ENCODE measurements at places on chromosomes 5 and 9. TPM values are rescaled to one million over a fixed set of nuclear protein-coding genes. Genes with fewer than 3 reads are reported as not detected.

The ANXA2R gene
- total RNA-seq = 7.7 TPM

The CCDC192 gene
- not detected for total RNA-seq

The ORM1 gene
- not detected for total RNA-seq

The SLC26A2 gene
- 25.3 TPM for total RNA-seq

The SPINK6 gene
- total RNA-seq = not detected

The STOM gene
- 310 TPM for total RNA-seq

The SLC27A6 gene
- not detected for total RNA-seq

The PKD2L2 gene
- not detected for total RNA-seq

The ANKRD18A gene
- under 0.01 TPM for total RNA-seq

The CDK9 gene
- total RNA-seq = 102 TPM

The SLIT3 gene
- not detected for total RNA-seq

GRCh38 chr9:70642341-70642740, 227.9 kb upstream of the KLF9 start:
- no peak for DNase-seq

DNA sequence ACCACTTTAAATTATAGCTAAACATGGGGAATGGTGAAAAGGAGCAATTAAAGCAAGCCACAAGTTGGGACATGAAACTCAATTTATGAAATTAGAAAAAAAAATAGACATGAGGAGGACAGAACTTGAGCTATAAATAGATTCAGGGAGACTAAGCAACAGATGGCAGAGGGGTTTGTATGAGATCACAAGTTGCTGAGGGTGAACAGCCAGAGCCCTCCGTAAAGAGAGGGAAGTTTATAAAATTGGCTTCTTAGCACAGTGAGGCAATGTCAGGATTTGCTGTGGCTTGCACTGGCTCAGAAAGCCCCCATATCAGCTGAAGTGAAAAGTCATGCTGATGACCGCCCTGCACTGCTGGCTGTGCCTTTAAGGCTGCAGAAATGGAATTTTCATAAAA, 443.4 kb upstream of the CD180 start:
- no peak for DNase-seq

DNA sequence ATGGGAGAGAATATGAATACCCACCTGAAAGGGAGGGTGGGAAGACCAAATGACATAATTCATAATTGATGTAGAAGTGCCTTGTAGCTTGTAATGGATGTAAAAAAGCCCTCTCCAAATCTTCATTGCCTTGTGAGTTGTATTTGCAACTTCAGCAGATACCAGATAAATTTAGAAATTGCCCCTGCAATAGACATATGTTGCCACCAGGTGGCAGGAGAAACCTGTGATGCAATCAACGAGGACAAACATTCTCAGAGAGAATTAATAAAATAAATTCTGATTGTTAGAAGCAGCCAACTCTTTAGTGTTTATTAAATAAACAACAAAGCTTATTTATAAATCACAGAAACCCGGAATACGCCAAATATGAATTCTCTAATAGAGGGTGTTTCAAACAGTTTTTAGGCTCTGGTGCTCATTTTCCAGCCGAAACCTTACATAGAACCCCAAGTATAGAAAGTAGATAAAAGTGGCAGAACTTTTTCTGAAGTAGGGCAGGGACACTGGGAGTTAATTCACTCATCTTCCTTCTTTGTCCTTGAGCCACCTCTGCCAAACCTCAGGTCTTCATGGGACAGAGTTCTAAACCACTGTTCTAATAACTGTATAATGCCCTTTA, 147.8 kb downstream of the TMEM38B start:
- DNase-seq = peak; percentile 60

DNA sequence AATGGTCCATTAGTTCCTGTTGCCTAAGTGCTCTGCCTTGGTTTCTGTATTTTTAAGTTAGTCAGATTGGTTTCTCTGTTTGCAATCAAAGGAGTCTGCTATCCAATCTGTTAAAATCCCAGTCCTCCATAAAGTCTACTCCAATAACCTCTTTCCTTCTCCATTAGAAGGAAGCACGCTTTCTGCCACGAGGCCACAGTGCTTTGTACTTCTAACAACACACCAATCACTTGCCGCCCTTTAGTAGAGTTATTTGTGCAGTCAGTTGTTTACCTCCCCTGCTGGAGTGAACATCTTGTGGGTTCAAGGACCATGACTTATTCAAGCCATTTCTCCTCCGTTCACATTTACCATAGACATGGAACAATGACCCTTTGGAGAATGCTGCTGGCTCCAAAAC, 69.0 kb downstream of the GLRA1 start:
- DNase-seq = no peak

DNA sequence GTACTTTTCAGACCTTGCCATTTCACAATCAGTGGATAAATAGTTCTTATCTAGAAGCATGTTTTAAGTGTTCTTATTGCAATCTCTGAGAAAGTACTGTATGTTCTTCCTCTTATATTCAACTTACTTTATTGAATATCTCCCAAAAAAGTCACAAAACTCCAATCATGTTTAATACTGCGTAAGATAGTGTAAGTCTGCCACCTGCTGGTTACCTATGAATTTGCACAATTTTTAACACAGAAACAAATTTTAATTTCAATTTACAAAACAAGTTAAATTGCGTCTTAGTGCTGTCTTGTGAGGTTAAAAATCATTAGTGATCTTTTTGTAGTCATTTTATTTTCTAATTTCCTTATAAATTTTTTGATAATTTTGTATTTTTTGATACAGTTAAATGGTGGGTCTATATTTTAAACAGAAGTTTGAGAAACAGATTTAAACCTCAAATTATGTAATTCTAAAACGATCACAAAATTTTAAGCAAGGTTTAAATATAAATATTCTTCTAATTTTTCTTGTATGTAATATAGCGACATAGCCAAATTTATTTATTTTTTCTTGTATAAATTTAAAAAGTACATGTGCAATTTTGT, 115.8 kb downstream of the EMB start:
- peak; percentile 43 for DNase-seq

DNA sequence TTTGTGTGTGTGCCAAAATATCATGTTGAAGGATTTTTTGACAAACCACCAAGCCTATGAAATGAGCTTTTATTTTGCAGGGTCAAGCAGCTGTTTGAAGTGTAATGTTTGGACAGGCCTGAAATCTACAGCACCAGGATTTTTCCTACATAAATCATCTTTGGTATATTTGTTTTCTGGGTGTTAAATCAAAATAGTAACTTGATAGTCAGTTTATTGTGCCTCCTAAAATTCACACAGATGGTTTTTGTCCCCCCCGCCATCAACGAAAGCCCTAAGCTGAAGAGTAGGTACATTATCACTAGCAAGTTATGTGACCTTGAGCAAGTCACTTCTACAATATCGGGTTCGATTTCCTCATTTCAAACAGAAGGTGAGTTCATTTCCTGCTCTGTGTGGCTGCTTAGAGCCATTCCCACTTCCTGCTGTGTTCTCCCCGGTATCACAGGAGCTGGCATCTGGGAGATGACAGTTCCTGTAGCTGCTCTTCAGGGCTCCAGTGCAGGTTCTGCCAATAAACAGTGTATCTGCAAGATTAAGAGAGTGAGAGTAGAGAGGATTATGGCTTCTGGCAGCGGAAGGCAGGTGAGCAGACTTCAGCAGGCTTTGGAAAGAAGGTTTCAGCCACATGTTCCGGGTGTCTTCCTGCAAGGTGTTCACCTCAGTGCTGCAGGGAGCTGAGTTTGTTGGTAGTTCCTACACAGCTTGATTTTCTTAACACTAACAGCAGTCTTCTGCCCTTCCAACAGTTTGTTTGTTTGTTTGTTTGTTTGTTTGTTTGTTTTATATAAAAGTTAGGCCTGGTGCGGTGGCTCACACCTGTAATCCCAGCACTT, 48.4 kb upstream of the GNE start:
- peak; percentile 39 for DNase-seq

DNA sequence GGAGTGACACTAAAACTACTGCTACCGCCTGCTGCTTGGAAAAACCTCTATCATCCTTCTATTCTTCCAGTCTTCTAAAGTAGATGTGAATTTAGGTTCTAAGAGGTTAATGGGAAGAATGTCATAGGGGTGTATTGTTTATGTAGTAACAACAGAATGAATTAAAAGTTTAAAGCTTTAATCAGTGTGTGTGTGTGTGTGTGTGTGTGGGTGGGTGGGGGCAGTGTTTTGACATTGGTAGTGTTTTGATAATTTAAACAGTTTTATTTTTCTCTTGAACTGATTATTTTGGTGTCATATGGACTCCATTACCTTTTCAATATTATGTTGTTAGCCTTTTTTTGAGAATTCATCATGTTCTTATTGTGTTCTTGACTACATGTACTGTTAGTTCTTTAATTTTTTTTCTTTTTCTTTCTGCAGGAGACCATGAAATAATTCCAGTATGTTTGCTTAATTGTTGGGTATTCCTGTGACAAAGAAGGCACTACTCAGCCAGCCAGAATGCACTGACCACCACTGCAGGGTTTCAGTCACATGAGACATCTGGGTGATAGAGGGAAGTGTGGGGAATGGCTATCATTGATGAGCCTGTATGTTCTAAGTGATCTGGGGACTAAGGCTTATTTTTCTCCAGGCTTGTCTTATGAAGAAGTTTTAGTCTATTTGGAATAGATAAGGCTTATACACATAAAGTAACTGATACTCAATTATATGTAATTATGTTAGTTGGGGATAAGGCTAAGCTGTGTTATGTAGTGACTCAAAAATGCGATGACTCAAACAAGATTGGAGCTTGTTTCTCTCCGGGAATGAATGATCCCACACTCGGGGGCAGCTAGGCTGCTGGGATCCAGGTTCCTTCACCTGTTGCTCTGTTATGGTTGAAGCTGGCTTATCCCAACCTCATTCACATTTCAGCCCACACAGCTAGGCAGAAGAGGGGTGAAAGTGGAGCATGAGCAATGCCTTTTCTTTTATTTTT, 50.2 kb upstream of the ACTBL2 start:
- DNase-seq = no peak

DNA sequence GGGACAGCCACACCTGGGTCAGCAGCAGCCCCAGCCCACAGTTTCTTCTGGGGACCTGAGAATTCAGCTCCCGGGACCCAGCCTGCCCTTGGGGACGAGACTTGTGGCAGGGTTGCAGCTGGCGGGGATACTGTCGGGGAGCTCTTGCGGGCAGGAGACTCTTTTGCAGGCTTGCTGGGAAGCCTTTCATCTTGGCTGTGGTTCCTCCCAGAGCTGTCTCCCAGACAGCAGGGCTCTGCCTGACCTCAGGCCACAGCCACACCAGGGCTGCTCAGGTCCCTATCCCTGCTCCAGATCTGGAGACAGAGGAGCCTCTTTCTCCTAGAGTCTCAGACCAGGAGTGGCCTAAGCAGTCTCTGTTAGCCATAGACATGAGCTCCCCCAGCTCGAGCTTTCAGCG, 4.7 kb upstream of the MYMK start:
- no peak for DNase-seq

- DNase-seq = peak; percentile 47
Observed at GRCh38 chr9:37972351-37972848, 68.5 kb upstream of the SLC25A51 start.

DNA sequence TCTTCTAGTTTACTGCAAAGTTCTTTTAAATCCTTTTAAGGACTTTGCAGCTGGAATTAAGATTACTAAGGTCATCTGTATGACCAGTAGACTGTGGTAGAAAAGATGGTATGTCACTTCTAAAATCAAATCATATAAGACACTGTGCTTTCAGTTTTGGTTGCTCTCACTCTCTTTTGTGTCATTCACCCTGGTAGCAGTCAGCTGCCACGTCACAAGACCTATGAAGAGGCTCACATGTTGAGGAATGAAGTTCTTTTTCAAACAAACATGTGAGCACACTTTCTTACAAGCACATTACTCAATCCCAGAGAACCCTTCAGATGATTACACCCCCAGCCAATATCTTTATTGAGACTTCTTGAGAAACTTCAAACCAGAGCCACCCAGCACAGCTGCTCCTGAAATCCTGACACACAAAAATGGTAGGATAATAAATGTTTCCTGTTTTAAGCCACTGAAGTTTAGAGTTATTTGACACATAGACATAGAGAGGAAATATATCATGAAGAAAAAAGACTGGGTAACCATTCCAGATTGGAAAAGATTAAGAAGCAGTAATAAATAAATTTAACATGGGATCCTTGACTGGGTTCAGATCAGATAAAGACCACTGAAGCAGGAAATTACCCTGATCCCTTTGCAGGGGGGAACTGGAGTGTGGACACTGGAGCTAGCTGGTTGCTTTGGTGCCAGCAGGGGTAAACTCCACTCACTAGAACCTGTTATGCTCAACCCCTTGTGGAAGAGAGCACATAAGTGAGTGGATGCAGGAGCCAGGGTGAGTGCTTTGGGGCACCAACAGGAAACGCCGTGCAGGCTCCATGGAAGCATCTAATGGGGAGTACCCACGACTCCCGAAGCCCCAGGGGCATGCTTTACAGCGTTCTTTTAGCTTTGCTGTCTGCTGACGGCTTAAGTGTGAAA, 64.1 kb downstream of the SLCO4C1 start:
- no peak for DNase-seq

- no peak for DNase-seq
Observed at GRCh38 chr5:120917214-120917758, 453.2 kb downstream of the PRR16 start.

DNA sequence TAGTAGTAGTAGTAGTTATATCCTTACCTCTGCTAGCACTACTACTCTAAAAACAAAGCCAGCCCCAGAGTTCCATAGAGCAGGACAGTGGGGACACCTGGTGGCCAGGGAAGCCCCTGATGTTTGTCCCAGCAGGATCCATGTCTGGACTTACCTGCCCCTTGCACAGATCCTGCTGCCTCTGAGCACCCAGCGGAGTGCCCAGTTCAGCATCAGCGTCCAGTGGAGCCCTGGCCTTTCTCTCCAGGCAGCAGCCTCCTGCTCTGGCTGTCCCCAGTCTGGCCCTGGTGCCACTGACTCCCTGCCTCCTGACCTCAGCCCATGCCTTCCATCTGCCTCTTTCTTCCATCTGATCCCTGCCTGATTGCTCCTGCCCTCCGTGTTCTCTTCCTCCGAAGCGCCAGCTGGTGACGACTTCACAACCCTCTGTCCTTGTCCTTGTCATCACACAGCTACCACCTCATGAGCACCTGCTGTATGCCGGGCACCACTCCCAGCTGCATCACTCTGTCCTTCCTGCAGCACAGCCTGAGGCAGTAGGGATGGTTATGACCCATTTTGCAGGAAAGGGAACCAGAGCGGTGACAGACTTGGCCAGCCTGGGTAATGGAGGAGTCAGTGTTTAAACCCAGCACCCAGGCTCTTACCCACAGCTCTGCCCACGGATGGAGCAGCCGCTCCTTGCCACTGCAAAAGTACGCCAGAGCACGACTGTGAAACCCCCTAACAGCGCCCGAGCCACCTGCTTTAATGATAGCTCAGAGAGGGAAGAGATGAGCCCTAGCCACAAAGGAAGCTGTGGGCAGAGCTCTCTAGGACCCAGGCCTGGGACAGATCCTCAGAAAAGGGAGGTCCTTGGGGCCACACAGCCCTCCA, 11.5 kb downstream of the SARDH start:
- peak; percentile 66 for DNase-seq

DNA sequence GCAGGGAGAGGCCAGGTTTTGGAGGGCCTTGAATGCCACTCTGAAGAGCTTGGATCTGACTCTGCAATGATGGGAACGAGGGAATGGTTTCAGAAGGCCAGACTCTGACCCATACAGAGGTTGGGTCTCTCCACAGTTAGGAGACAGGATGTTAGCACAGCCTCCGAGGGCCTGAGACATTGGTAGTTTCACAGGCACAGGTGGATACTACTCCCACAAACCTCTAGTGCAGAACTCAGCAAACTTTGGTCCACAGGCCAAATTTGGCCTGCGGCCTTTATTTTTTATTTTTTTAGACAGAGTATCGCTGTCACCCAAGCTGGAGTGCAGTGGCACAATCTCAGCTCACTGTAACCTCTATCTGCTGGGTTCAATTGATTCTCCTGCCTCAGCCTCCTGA, 2.9 kb downstream of the GNPDA1 start:
- DNase-seq = no peak

GRCh38 chr5:10828241-10828640, 67.2 kb upstream of the DAP start:
- DNase-seq = no peak

GRCh38 chr5:158007336-158007735, 148.4 kb upstream of the CLINT1 start:
- DNase-seq = no peak
